ENCODE measurements at places on chromosomes 13 and 19.
A peak's percentile ranks its signal among the peaks of the same experiment; 100 is the strongest.

DNA sequence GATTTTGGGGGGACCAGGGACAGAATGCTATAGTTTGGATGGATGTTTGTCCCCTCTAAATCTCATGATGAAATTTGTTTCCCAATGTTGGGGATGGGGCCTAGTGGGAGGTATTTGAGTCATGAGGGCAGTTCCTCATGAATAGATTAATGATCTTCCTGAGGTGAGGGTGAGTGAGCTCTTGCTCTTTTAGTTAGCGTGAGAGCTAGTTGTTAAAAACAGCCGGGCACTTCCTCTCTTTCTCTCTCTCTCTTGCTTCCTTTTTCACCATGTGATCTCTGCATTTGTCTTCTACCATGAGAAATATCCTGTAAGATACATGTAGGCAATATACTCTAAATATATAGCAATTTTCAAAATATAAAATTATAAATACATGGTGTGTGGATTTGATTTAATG lies 290.8 kb upstream of the PCDH9 start:
- no peak for DNase-seq

GRCh38 chr13:102035969-102036368 lies 365.9 kb downstream of the FGF14 start:
- no peak for DNase-seq

- DNase-seq = no peak
These were observed 73.5 kb downstream of the STK24 start for GRCh38 chr13:98503175-98504028.

- DNase-seq = peak; percentile 88
These were observed 33.4 kb downstream of the ABCC4 start for GRCh38 chr13:95267662-95268342.

- no peak for DNase-seq
These were observed 1.2 kb downstream of the MAP1S start for GRCh38 chr19:17720440-17720839.

DNA sequence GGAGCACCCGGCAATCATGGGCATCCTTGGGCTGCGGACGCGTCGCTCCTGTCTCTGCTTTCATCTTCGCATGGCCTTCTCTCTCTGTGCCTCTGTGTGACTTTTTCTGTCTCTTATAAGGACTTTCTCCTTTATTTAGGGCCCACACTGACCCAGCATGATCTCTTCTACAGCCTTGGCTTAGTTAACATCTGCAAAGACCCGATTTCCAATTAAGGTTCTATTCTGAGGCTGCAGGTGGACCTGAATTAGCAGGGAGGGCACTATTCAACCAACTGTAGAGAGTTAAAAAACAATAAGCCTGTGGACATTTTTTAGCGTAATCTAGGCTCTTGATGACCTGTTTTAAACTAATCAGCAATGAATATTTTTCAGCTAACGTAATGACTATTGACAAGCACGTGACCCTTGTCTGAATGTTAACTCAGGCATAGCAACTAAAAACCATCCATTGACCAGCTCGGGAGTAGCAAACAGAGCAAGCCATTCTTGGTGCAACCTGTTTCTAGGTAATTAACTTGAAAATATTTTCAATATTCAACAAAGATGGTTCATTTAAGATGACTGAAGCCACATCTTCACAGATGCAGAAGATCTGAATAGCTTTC lies 15.2 kb downstream of the F10 start:
- DNase-seq = no peak

DNA sequence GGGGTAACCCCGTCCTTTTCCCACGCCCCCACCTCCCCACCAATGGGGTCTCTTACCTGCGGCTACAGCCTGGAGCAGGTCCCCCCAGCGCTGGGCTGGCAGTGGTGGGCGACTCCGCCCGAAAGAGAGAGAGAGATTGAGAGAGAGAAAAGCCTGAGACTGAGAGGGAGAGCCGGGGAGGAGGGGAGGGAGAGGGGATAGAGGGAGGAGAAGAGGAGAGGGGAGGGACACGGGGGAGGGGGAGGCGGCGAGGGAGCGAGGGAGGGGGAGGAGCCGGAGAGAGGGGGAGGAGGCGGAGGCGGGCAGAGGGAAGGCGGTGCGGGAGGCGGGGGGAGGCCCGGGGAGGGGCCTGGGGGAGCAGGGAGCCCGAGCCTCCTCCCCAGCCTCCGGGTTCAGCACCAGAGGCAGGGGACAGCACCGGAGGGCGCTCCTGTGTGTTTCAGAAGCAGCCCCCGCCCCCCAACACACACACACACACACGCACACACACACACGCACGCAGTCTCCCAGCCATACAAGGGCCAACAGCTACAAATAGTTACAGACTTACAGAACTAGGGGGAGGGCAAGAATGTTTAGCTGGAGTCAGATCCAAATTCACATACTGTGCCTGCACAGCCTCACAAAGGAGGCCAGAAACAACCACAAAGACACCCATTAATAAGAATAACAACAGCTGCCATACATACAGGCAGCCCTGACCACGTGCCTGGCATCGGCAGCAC lies at the start of gene SLC8A2:
Gene SLC8A2 (minus strand): TSS at position 161 of the 725 bp plus-strand sequence. CDS start 5,490 bp downstream, outside the sequence.
- peak; percentile 79 for DNase-seq

- no peak for DNase-seq
These were observed 27.3 kb downstream of the PNPLA6 start for GRCh38 chr19:7562646-7563393.

DNA sequence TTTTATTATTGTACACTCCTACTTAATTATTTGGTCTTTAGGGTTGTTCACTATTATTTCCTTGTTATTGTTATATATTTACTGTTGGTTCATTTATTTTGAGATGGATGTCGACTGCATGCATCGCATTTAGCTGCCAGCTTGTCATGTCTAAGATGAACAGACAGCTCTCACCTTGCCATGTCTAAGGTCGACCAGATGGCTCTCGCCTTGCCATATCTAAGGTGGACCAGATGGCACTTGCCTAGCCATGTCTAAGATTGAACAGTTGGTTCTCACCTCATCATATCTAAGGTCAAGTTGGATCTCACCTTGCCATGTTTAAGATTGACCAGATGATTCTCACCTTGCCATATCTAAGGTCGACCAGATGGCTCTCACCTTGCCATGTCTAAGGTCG lies 1440.9 kb downstream of the UQCRFS1 start:
- no peak for DNase-seq

DNA sequence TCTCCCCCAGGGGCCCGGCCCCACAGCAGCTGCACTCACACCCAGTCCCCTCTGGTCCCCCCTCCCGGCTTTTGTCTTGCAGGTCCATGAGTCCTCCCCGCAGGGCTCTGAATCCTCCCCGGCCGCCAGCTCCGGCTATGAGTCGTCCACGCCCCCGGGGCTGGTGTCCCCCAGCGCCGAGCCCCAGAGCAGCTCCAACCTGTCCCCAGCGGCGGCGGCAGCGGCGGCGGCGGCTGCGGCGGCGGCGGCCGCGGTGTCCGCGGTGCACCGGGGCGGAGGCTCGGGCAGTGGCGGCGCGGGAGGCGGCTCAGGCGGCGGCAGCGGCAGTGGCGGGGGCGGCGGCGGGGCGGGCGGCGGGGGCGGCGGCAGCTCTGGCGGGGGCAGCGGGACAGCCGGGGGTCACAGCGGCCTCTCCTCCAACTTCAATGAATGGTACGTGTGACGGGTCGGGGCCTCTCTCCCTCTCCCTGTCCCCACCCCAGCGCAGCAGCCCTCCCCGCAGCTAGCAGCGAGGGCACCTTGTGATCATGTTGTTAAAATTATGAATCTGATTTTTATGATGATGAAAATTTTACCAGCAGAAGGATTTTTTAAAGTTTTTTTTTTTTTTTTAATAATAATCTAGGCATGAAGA lies 3.8 kb downstream of the ZIC2 start:
- DNase-seq = no peak

- DNase-seq = no peak
These were observed 3.3 kb upstream of the OPA3 start for GRCh38 chr19:45587873-45588272.

DNA sequence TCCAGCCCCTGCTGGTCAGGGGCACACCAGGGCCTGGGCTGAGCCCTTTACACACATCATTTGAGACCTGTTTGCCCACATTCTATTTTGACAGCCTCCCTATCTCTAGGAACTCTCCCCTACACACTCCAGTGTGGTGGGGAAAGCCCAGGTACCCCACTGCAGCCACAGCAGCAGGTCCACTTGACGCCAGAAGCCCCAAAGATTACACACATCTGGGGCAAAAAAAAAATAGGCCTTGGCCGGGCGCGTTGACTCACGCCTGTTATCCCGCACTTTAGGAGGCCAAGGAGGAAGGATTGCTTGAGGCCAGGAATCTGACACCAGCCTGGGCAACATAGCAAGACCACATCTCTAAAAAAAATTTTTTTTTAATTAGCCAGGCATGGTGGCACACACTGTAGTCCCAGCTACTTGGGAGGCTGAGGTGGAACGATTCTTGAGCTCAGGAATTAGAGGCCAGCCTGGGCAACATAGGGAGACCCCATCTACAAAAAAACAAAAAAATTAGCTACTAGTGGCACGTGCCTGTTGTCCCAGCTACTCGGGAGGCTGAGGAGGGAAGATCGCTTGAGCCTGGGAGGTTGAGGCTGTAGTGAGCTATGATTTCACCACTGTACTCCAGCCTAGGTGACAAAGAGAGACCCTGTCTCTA lies 18.0 kb upstream of the CD22 start:
- no peak for DNase-seq

Measured in fibroblast of pulmonary artery (primary cell).